ENCODE measurements at places on chromosomes 3 and 15.

GRCh38 chr15:69557707-69558409 is 105.2 kb downstream of the RPLP1 start:
- no peak for DNase-seq

DNA sequence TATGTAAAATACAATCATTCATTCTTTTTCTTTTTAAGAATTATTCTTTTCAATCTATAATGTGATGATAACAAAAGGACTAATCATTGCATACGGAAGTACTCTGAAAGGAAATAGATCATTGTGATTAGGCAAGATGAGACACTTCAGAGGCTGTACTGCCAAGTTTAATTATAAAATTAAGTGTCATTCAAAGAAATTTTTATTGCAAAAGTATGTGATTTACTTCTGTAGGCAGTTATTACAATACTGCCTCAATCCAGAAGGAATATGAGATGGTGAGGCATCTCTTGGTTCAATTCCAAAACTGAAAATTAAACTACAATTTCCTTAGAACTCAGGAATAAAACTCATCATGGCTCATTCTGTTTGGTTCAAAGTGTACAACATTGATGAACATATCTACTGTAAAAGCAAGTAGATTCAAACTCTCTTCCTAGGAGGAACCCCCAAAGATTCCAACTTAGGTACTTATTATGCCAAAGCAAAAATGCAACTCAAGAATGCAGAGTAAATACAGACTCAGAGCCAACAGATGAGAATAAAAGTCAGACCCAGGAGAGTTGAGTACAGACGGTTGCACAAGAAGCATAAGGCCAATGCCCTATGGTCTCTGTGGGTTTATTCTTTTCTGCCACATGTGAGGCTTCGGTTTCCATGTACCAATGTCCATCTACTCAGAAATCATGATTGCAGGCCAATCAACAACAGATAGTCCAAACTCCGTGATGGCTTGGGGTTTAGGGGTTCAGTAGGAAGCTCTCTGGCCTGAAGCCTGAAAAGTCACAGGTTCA is 118.5 kb upstream of the WNT5A start:
- no peak for DNase-seq

DNA sequence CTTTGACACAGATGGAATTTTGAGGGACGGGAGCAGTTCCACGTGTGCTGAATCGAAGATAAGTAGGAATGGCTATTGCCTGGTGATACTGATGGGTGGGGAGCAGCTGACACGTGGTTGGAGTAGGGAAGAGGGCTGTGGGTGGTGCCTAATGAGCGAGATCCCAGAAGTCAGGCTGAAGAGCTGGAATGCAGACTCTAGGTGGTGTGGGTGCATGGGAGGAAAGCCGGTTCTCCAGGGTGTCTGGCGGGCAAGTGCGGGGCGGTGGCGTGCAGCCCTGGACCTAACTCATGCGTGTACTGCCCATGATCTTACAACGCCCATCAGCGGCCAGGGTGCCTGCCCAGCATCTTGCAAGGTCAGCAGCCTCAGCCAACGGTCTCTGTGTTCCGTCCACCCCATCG is 63.1 kb downstream of the ARNT2 start:
- no peak for DNase-seq

DNA sequence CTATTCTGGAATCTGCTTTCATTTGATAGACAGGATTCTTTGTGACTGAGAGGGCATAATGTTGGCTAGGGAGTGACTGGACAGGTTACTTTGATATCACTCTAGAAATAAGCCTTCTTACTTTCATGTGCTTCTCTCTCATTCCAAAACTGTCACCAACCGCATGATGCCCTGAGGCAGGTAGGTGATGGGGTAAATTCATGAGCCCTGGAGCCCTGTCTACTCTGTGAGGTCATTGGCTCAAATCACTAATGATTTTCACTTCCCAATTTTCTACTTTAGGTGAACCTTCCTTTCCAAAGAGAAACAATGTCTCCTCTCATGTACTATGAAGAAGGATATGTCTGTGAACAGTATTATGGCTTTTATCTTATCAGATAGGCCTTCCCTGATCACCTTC is 596.7 kb downstream of the TUSC7 start:
- no peak for DNase-seq

- no peak for DNase-seq
Observed at GRCh38 chr15:78058401-78058935, 19.0 kb downstream of the TBC1D2B start.

DNA sequence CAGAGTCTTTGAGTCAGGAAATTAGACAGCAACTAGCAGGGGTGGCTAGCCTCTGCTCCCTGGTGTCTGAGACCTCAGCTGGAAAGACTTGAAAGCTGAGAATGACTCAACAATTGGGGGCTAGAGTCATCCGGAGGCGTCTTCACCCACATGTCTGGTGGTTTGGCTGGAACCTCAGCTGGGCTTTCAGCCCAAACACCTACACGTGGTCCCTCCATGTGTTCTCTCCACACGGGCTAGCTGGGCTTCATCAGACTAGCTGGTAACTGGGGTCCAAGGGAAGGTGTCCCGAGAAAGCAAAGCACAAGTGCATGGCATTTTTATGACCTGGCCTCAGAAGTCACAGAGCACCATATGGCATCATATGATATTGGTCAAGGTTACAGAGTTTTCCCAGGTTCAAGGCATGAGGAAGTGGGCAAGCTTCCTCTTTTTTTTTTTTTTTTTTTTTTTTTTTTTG is 19.9 kb upstream of the ABHD2 start:
- DNase-seq, result no peak

DNA sequence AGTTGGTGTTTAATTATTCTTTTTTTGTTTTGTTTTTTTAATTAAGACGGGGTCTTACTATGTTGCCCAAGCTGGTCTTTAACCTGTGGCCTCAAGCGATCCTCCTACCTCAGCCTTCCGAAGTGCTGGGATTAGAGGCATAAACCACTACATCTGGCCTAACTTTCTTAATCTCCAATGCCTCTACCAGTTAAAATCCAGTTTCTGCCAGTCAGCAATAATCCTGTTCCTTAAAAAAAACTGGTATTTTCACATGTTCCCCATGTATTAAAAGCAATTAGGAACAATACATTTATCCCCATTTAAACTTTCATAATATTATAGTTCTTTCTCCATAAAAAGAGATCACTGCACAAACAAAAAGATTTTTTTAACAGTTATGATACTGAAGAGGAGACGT is 21.2 kb downstream of the DCAF1 start:
- DNase-seq, result no peak

DNA sequence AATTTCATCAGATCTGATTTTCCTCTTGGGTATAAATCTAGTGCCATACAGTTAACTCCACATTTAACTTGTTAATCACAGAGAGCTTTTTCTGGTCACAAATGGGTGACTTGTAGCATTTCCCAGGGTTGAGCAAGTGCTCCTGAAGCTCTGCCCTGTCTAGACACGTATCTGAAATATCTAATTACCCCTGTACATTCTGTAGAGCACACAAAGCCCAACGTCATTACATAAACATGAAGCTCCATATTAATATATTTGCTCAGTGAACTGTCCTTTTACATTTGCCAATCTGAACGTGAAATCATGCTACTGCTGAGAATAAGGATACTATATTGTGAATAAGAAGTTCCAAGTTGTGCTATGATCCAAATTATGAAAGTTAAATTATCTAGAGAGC is 49.0 kb downstream of the THBS1 start:
- no peak for DNase-seq

- no peak for DNase-seq
Observed at GRCh38 chr3:189157232-189158007, 14.4 kb upstream of the TPRG1 start.

GRCh38 chr15:92797168-92798052 is 102.7 kb upstream of the CHD2 start:
- no peak for DNase-seq

GRCh38 chr3:172383306-172383796 is 64.9 kb downstream of the GHSR start:
- no peak for DNase-seq

DNA sequence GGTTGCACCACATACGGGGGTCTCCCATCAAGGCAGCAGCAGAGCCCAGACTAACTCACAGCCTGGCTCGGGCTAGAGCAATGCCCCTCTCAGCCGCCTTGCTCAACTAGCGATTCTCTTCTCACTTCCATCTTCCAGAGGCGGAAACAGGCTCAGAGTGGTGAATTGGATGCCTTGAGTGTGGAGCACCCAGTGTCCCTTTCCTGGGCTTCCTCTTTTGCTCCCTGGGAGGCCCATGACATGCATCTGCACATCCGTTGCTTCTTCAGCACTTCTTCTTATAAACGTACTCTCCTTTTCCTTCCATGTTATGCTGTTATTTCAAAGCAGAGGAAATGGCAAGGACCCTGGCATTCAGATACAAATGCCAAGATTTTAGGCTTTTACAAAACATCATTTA is 2.1 kb upstream of the IQSEC1 start:
- no peak for DNase-seq

GRCh38 chr3:122975163-122975923 is 52.2 kb downstream of the SEMA5B start:
- no peak for DNase-seq

- DNase-seq, result no peak
Observed at GRCh38 chr3:143171141-143171980, 51.8 kb downstream of the CHST2 start.

GRCh38 chr3:53938645-53939044 is 47.0 kb upstream of the SELENOK start:
- DNase-seq, result no peak

DNA sequence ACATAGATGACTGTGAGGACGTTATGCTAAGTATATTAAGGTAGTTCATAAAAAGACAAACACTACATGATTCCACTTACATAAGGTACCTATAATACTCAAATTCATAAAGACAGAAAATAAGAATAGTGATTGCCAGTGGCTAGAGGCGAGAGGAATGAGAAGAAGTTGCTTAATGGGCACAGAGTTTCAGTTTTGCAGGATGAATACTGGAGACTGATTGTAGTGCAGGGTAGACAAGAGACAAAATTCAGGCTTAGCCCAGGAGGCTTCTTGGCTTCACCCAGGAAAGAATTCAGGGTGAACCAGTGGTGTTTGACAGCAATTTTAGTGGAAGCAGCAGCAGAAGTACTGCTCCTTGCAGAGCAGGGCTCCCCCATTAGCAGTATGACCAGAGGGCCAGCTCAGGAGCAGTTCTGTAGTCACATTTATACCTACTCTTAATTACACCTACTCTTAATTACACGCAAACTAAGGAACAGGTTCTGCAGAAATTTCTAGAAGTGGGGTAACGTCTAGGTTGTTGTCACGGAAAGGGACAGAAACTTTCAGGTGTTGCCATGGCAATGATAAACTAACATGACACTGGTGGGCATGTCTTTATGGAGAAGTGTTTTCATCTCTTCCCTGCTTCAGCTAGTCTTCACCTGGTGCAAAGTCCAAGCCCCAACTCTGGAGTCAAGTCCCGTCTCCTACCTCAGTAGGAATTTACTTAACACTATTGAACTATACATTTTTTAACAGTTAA is 55.2 kb downstream of the TBL1XR1 start:
- no peak for DNase-seq

DNA sequence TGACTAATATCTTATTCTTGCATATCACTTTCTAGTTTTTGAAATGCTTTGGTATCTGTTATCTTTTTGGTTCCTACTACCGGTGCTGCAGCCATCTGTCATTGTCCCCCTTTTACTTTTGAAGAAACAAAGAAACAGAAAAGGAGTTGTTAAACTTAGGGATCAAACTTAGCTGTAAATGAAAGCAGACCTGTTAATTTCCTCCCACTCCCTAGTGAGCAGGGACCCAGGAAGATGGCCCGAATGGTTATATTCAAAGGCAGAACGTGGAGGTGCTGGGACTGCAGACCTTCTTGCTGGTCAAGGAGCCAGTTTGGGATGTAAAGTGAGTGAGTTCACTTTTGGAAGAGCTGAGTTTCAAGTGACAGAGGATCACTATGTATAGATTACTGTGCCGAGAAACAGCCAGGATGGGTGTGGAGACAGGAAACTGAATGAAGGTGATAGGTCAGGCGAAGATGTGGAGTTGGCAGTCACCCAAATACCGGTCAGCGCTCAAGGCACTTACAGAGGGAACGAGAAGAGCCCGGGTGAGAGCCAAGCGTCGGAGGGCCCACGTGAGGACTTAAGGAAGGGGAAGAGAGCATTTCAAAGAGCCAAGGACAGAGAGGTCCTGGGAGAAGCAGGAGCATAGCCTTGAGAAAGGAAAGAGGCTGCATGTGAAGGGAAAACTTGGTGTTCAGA is 20.1 kb downstream of the KBTBD8 start:
- DNase-seq, result peak; percentile 57

- no peak for DNase-seq
Observed at GRCh38 chr3:48891606-48892005, 7.1 kb downstream of the SLC25A20 start.

- no peak for DNase-seq
Observed at GRCh38 chr3:134922101-134922500, 127.0 kb downstream of the EPHB1 start.

DNA sequence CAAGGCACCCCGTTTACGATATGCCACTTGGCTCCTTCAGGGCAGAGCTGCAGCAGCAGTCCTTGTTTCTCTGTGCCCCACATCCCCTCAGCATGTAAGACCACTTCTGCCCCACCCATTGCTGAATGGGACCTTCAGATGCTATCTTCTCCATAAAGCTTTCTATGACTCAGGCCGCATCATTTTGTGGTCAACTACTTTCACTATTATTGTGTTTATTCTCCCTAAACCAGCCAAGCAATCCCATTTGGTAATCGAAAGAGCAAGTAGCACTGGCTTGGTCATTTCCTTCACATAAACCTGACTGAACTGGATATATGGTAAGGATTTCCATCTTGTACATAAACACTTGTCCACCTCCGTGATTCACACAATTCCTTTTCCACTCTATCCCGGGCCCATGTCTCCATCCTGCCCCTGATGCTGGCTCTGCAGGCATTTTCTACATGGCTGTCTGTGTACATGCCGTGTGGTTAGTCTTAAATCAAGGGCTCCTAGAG is 25.7 kb downstream of the LIPC start:
- no peak for DNase-seq

DNA sequence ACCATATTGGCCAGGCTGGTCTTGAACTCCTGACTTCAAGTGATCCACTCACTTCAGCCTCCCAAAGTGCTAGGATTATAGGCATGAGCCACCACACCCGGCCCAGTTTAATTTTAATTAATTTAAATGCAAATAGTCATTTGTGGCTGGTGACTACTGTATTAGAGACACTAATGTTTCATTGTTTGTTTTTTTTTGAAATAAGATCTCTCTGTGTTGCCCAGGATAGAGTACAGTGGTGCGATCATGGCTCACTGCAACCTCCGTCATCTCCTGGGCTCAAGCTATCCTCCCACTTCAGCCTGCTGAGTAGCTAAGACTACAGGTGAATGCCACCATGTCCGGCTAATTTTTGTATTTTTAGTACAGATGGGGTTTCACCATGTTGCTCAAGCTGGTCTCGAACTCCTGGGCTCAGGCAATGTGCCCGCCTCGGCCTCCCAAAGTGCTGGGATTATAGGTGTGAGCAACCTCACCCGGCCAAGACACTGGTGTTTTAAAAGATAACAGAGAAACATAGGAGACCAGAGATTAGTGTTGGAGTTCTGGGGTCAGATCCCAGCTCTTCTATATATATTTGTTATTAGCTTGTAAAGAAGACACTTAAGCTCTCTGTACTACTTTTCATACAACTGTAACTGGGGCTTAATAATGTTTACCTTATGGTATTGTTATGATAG is 34.5 kb upstream of the RAB11A start:
- no peak for DNase-seq

Data from left cardiac atrium (tissue), 4 donors.